ENCODE measurements at places on chromosomes 4 and X.

DNA sequence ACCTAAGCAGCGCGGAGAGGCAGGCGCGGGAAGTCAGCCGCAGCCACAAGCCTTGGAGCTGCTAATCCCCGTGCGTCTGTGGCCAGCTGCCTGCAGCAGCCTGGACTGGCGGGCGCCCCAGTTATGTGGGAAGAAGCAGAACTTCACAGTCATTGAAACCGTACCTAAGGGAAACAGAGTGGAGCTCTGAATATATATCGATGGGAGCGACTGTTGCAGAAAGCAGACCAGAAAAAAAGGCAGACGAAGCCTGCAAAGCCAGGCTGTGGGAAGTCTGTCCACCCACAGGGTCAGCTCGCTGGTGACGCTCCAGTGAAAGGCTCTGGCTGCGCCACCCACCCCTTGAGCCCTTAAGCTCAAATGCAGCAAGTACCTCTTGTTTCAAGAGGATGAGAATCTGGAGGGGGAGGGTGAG, 24.7 kb downstream of the KCNE5 start:
- H3K4me1 ChIP-seq = no peaks in the 10 kb centered on the region
- no peaks in the 10 kb centered on the region for H3K36me3 ChIP-seq
- DNase-seq = no peak
- H3K27ac ChIP-seq = no peak overlapping the region
- no peak overlapping the region for H3K4me3 ChIP-seq

GRCh38 chr4:79886557-79886956, 186.5 kb downstream of the ANTXR2 start:
- H3K4me1 ChIP-seq = no peaks in the 10 kb centered on the region
- H3K36me3 ChIP-seq = no peaks in the 10 kb centered on the region
- no peak overlapping the region for H3K4me3 ChIP-seq
- H3K27me3 ChIP-seq = no peaks in the 10 kb centered on the region
- no peak for DNase-seq
- no peak overlapping the region for H3K27ac ChIP-seq

DNA sequence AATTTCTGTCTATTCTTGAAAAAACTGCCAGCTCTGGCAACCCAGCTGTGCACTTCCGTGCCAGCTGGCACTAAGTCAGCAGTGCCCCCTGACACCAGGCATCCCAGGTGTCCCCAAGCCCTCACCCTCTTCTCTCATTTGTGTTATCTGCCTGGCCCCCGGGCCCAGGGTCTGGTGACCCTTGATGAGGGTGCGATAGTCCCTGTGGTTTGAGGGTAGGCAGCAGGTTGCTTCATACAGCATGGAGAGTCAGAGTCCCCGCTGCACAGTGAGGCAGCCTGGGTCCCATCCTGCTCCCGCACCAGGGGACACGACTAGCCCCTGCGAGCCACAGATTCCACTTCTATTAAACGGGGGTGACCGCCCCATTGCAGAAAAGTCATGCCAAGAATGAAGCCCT, 1.9 kb downstream of the MAN2B2 start:
- peaks cover 8% of the 10 kb centered on the region for H3K4me1 ChIP-seq
- peaks cover 16% of the 10 kb centered on the region for H3K36me3 ChIP-seq
- H3K27ac ChIP-seq = no peak overlapping the region
- no peak overlapping the region for H3K4me3 ChIP-seq

- H3K27me3 ChIP-seq = no peaks in the 10 kb centered on the region
- no peak for DNase-seq
- H3K4me3 ChIP-seq = no peak overlapping the region
- H3K4me1 ChIP-seq = peaks cover 25% of the 10 kb centered on the region
Measured at GRCh38 chrX:20519146-20519545, 252.4 kb upstream of the RPS6KA3 start.

DNA sequence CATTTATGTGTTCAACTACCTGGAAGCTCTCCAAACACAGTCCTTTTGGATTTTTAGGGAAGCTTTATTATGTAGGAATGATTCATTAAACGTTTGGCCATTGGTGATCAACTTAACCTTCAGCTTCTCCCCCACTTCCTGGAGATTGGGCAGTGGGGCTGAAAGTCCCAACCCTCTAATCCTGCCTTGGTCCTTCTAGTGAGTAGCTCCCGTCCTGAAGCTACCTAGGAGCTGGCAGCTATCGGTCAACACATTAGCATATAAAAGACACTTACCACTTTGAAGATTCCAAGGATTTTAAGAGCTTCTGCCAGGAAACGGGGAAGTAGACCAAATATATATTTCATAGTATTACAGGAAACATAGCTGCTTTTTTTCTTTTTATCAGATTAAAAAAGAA, 69.7 kb downstream of the MCUB start:
- DNase-seq = no peak
- no peaks in the 10 kb centered on the region for H3K27me3 ChIP-seq
- no peaks in the 10 kb centered on the region for H3K36me3 ChIP-seq

GRCh38 chr4:108155373-108155772, 13.4 kb downstream of the LEF1 start:
- H3K4me1 ChIP-seq = no peaks in the 10 kb centered on the region
- H3K27ac ChIP-seq = no peak overlapping the region
- peaks cover 15% of the 10 kb centered on the region for H3K27me3 ChIP-seq
- DNase-seq = no peak
- no peaks in the 10 kb centered on the region for H3K36me3 ChIP-seq
- H3K4me3 ChIP-seq = no peak overlapping the region

GRCh38 chr4:3244002-3244401, 5.0 kb upstream of the MSANTD1 start:
- no peak overlapping the region for H3K27ac ChIP-seq
- DNase-seq = no peak
- H3K4me1 ChIP-seq = no peaks in the 10 kb centered on the region
- H3K36me3 ChIP-seq = no peaks in the 10 kb centered on the region
- H3K27me3 ChIP-seq = no peaks in the 10 kb centered on the region
- H3K4me3 ChIP-seq = no peak overlapping the region

GRCh38 chr4:185811509-185812364, at the start of gene SORBS2:
TSS of gene SORBS2 (minus strand) at chr4:185812194. CDS start at chr4:185690571, 121,623 bp downstream.
- H3K36me3 ChIP-seq = no peaks in the 10 kb centered on the region
- H3K27me3 ChIP-seq = no peaks in the 10 kb centered on the region
- no peak within 1 kb of the TSS for H3K27ac ChIP-seq
- no peak within 1 kb of the TSS for H3K4me3 ChIP-seq

DNA sequence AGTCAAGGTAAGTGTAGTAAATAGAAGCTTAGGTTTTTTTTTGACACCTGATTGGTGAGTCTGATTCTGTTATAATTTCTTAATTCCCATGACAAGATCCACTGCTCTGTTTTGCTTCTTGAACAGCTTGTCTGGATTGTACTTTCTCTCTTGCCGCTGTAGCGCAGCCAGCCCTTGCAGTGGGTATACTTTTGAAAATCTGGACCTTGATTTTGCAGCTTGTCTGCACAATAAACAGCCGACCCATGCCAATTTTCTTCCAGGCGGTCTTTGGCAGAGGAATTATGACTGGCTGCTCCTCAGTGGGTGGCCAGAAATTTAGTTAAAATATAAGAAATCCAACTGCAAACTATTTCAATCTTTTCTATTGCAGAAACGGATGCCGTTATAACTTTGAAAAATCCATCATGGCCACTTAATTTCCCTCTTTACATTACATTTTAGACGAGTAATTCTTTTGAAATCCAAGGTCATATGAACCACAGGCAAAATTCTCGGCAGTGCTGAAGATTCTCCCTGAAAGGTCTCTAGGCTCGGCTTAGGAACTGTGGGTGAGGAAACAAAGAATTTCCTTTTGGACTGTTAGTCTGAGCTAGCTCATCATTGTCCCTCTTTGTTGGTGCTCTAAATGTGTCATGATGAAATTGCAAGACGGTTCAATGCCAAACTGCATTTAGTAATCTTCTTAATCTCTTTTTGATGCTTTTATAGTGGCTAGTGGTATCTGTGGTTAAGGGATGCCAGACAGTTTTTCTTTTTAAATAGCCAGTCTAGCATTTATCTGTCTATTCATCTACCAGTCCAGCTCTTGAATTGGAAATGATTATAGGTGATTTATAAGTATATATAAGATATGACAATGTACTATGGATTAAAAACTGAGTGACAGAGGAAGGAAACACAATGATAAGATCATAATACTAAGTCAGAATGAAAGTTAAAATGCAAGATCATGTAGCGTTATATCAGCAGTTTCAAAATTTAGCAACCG, 31.5 kb upstream of the PTTG2 start:
- no peak overlapping the region for H3K4me3 ChIP-seq
- no peaks in the 10 kb centered on the region for H3K36me3 ChIP-seq
- H3K27ac ChIP-seq = no peak overlapping the region
- H3K27me3 ChIP-seq = peaks cover 5% of the 10 kb centered on the region

DNA sequence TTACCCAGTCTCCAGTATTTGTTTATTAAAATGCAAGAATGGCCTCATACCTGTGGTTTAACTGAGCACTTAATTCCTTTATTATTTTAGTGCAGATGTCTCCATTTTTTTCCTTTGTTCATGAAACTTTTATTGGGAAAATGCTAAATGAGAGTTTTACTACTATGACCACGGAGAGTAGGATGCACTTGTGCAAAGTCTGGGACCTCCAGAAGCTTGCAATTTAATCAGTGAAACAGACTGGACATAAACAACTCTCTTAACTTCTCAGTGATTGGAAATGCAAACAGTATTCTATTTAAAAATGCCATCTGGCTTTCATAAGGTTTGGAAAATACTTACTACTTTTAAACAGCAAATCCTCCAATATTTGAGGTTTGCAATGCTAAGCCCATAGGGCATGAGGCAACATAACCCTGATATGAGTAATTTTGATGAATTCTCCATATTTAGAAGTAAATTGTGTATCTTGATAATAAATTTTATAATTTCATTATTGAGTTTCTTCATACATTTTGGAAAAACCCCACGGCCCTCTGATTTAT, 718.7 kb upstream of the MAGEB2 start:
- no peak overlapping the region for H3K4me3 ChIP-seq
- no peak overlapping the region for H3K27ac ChIP-seq
- H3K36me3 ChIP-seq = no peaks in the 10 kb centered on the region
- no peaks in the 10 kb centered on the region for H3K27me3 ChIP-seq

DNA sequence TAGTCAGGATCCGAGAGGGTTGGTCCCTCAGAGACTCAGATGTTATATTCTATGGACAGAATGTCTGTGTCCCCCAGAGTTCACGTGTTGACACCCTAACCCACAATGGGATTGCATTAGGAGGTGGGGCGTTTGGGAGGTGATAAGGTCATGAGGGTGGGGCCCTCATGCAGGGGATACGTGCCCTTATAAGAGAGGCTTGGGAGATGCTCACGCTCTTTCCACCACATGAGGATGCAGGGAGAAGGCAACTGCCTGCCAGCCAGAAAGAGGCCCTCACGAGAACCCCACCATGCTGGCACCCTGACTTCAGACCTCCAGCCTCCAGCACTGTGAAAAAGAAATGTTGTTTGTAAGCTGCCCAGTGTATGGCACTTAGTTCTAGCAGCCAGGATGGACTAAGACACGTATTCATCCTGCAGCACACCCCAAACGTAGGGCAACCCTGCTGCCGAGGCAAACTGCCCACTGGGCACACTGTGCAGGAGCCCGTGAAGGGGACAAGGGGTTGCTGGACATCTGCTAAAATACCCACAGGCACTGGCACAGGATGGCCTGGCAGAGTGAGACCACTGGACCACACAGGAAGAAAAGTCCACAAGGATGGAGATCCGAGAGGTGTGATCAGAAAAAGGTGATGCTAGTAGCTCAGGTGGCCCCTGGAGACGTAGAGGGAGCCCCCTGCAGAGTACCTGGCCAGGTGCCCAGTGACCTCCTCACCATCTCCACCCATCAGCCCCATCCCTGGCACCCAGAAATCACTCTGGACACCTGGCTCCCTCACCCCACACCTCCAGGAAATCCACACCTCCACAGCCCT, 62.7 kb downstream of the HTRA3 start:
- no peak overlapping the region for H3K27ac ChIP-seq
- no peaks in the 10 kb centered on the region for H3K4me1 ChIP-seq
- DNase-seq = no peak
- no peak overlapping the region for H3K4me3 ChIP-seq
- H3K36me3 ChIP-seq = no peaks in the 10 kb centered on the region

DNA sequence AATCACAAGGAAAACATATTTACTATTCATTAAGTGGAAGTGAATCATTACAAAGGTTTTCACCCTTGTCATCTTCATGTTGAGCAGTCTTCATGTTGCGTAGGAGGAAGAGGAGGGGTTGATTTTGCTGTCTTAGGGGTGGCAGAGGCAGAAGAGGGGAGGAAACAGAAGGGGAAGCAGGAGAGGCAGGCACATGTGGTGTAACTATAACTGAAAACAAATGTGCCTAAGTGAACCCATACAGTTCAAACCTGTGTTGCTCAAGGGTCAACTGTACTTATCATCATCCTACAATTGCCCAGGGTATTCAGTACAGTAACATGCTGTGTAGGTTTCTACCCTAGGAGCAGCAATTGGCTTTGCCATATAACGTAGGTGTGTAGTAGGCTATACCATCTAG, 47.2 kb downstream of the SYNPO2 start:
- no peak for DNase-seq
- H3K27me3 ChIP-seq = peaks cover 4% of the 10 kb centered on the region
- H3K4me1 ChIP-seq = no peaks in the 10 kb centered on the region
- H3K27ac ChIP-seq = no peak overlapping the region
- H3K36me3 ChIP-seq = no peaks in the 10 kb centered on the region

DNA sequence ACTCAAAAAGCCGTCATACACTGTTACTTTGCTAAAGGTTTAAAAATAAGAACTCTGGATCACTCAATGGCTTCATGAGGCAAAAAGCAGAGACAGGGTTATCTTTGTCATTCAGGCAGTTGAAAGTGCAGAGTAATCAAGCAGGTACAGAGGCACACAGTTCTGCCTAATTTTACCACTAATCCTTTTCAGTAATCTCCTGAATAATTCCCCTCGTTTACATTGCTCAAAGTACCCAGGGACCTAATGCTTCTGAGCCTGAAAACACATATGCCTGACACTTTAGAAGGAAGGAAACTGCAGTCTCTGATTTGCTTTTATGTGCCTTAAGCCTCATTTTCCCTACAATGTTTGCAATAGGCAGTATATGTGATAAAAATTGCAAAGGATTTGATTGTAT, 71.4 kb upstream of the TRAM1L1 start:
- H3K36me3 ChIP-seq = no peaks in the 10 kb centered on the region
- no peak overlapping the region for H3K4me3 ChIP-seq
- no peak for DNase-seq
- H3K27ac ChIP-seq = no peak overlapping the region
- no peaks in the 10 kb centered on the region for H3K27me3 ChIP-seq
- H3K4me1 ChIP-seq = no peaks in the 10 kb centered on the region

DNA sequence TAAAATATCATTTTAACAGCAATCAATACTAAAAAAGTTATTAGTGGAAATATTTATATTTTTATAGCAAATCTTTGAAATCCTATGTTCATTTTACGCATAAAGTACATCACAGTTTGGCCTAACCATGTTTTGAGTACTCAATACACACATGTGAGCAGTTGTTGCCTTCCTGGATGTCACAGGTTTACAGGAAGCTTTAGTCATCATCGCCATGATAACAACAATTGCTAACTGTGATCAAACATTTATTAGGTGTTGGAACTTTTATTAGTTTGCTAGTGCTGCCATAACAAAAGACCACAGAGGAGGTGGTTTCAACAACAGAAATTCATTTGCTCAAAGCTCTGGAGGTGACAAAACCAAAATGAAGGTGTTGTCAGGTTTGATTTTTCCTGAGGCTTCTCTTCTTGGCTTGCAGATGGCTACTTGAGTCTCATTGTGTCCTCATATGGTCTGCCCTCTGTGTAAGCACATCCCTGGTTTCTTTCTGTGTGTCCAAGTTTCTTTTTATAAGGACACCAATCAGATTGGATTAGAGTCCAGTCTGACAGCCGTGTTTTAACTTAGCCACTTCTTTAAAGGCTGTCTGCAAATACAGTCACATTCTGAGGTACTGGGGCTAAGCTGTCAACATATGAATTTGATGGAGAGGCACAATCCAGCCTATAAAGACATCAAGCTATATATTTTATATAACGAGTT, 43.1 kb upstream of the BOD1L1 start:
- no peak overlapping the region for H3K4me3 ChIP-seq
- H3K4me1 ChIP-seq = no peaks in the 10 kb centered on the region
- H3K27me3 ChIP-seq = no peaks in the 10 kb centered on the region
- no peak overlapping the region for H3K27ac ChIP-seq

Data from endothelial cell of umbilical vein (primary cell).